Effector CD4-positive, alpha-beta T cell (primary cell): ENCODE measurements at places on chromosomes 12 and 14.

GRCh38 chr14:97924922-97925613, 1127.9 kb downstream of the VRK1 start:
- no peak for DNase-seq

DNA sequence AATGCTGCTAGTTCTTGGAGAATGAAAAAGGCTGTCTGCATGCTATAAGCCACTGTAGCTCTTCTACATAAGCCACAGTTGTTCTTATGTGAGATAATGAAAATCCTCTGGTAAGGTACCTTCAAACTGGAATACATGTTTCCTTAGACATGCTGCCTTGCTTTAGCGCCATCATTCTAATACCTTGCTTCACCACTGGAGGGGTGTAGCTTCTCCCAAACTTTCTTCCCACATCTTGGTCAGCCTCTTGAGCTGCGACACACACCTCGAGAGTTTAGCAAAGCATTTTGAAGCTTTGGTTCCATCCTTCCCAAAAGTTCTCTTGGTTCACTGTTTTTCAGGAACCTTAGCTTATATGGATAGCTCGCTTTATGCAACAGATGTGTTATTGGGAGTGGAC, 69.5 kb downstream of the NKX2-1 start:
- DNase-seq: no peak

- DNase-seq: no peak
Observed at GRCh38 chr12:78530100-78530765, 334.3 kb upstream of the SYT1 start.

DNA sequence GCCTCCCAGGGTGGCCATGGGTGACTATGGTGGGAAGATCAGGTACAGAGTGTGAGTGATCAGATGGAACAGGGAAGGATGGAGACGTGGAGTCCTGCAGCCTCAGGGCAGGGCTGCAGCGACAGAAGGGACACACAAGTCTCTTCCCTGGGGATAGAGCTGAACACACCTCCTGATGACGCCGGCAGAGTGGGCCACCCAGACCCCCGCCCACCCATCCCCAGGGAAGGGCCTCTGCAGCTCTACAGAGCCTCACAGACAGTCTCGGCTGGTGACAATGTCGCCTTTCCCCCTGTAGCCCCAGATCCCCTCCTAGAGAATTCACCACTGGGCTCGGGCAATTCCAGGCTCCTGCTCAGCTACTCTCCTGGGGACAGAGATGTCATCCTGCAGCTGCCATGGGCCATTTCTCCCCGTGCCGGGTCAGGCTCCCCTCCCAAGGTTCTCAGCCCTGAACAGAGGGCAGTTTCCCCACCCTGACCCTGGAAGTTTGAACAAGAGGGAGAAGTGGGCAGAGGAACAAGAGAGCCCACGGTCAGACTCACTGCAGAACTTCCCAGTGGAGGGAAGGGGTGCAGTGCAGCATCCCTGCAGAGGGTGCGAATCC, 115.7 kb downstream of the NCOR2 start:
- DNase-seq: no peak

DNA sequence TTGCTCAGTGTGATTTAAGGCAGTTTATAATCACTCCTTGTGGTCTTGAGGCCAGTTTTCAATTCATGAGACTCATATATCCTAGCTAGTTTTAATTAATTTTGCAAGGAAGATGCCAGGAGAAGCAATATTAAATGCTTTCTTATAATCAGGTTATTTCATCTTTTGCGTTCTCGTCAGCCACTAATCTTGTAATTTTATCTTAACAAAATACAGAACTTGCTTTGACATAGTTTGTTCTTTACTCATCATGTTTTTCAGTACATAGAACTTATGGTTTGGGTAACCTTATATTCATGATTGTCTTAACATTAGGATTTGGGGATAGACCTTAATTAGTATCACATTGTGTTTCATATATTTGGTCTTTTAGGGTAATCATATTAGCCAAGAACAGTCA, 76.0 kb downstream of the LIN52 start:
- no peak for DNase-seq

DNA sequence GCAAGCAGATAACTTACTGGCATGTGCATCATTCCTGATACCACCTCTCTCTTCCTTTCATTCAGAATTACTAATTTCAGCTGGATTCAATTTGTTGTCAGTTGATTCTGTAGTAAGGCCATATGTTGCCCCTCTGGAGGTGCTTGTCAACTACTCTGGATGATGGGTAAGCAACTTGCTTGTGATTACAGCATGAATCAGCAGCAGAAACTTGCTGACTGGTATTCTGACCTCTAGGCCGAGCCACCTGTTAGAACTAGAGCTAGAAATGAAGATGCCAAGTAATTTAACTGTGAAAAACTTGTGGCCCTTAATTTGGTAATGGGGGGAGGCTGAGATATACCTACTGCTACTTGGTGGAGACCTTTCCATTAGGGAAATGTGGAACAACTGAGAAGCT, 5.1 kb downstream of the RNF10 start:
- DNase-seq: no peak

GRCh38 chr14:69674546-69675244, 63.3 kb downstream of the SUSD6 start:
- DNase-seq: no peak

DNA sequence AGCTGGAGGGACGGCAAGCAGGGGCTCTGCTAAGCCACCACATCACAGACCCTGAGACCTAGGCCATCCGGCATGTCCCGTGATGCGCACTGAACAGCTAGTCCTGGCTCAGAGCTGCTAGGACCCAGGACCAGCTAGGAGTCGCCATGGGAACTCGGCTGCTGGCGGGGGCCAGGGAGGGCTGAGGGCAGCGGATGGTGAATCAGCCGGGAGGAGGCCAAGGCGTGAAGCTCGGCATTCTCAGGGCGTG, 5.1 kb downstream of the AHNAK2 start:
- DNase-seq: no peak

DNA sequence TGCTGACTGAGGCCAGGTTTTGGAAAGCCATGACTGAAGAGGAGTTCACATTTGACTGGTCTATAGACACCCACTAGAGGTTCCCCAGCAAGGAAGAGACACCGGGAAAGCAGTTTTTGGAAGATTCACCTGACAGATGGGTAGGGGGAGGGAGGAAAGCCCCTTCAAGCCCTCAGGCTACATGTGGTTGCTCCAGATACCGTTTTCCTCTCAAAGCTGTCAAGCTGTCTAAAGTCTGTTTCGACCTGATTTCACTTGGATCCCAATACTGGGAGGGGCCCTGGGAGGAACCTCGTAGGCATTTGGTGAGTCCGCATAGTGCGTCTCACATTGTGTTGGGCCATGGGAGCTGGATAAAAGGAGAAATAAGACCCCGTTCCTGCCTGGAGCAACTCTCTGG, 1.7 kb upstream of the LRP1 start:
- no peak for DNase-seq

GRCh38 chr12:124537525-124538193, 29.8 kb downstream of the NCOR2 start:
- no peak for DNase-seq

DNA sequence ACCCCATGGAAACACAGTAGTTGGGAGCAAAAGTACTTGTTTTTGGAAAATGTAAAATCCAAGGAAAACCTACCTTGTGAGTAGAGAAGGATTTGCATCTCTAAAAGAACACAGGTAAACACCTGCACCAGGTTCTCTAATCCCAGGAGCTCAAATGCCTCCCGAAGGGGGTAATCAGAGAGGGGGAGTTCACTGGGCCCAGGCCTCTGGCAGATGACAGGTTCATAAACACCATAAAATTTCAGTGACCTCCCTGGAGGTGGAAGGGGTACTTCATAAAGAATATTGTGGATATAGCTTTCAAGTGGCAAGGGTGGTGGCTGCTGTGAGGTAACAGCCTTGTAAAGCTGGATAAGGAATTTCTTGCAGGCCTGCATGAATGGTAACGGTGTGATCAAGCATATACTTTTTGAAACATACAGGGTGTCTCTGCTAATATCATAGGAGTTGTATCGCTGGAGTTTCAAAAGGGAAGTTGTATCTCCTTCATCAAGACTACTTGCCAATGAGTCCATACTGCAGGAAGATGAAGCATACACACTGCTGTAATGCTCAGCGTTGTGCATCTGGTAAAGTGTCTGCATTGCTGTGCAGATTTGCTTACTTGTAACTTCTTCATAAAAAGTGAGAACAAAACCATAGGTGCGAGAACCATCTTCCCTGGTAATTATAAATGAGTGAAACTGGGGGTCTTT, 111.3 kb downstream of the DENND5B start:
- no peak for DNase-seq

DNA sequence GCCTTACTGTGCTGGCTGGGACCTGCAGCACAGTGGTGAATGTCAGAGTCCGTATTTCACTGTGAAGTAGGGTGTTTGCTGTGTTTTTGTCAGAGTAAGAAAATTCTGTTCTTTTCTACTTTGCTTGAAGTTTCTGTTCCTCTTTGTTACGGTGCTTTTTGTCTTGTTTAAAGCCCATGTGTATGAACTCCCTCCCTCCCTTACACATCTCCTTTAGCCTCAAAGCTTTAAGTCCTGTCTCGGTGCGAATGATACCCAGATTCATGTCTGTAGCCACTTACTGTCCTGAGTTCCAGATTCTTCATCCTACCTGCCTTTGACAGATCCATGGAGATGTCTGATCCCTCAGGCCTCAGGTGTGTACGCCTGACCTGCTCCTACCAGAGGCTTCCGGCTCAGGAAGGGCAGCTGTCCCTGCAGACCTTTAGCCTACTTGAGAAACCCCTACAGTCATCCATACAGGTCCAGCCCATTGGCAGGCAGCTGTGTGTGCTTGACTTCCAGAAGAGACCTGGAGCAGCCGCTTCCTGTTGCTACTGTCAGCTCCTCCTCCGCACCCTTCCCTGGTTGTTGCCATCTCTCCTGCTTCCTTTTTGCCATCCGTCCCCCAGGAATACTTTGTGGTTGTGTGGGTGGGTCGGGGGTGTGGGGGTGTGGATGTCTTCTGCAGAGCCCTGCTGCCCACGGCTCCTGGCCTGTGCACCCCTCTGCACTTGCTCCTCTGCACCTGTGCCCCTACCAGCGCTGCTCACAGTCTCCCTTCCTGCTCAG, 72.9 kb downstream of the DDX51 start:
- DNase-seq: no peak

DNA sequence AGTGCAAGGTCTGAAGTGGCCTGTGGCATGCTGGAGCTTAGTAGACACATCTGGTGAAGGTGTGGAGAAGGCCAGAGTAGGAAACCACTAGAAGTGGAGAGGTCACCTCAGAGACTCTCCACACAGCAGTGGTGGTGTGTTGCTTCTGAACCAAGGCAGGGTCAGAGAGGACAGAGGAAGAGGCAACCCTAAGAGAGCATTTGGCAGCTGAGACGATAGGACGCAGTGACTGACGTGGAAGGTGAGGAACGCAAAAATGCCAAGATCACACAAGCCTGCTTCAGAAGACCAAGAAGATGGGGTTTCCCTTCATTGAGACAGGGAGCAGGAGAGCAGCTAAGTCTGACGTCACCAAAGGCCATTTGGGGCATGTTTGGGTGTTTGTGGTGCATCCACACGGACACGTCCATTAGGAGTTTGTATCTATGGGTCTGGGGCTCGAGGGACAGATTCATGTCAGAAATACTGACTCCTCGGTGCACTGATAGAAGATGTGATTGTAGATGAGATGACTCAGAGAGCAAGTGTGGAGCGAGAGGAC, 338.1 kb downstream of the CACNA1C start:
- DNase-seq: no peak

GRCh38 chr12:118034429-118035189, 18.1 kb downstream of the RFC5 start:
- DNase-seq: no peak

DNA sequence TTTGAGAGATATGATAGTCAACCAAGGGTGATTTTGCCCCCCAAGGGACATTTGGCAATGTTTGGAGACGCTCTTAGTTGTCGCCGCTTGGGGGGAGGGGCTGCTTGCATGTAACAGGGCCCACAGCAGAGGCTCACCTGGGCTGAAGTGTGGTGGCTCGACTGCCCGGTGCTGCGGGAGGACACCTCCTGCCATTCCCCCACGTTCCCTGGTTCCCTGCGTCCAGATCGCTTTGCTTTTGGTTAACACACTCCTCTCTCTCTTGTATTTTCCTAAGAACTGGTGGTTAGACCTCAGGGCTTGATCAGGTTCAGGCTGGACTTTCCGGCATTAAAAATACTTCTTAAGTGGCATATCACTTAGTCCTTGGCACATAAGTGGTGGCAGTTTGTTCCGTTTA, 18.9 kb downstream of the PPP2R5C start:
- no peak for DNase-seq

DNA sequence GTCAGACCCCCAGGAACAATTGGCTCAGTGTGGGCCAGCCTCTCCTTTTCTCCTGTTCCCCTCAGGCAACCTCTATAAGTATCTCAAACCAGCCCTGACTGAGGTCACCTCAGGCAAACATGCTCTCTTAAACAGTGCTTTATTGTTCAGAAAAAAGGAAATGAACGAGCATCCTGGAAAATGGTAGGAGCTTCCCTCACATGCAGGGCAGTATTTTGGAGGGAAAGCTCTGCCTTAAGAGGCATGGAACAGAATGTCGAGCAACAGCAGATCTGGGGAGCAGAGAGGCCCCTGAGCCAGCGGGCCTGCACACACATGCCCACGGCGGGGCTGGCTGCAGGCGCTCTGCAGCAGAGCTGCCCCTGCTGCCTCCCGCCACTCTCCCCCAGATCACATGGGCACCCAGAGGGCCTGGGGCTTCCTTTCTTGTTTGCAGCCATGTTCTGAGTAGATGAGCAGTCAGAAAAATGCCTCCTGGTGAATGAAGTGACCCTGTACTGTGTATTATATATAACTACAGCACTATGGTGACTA, 42.0 kb downstream of the MOK start:
- DNase-seq: no peak

GRCh38 chr12:102029141-102029540, 32.6 kb downstream of the WASHC3 start:
- no peak for DNase-seq

- DNase-seq: no peak
Observed at GRCh38 chr12:42932936-42933335, 343.4 kb upstream of the PRICKLE1 start.

DNA sequence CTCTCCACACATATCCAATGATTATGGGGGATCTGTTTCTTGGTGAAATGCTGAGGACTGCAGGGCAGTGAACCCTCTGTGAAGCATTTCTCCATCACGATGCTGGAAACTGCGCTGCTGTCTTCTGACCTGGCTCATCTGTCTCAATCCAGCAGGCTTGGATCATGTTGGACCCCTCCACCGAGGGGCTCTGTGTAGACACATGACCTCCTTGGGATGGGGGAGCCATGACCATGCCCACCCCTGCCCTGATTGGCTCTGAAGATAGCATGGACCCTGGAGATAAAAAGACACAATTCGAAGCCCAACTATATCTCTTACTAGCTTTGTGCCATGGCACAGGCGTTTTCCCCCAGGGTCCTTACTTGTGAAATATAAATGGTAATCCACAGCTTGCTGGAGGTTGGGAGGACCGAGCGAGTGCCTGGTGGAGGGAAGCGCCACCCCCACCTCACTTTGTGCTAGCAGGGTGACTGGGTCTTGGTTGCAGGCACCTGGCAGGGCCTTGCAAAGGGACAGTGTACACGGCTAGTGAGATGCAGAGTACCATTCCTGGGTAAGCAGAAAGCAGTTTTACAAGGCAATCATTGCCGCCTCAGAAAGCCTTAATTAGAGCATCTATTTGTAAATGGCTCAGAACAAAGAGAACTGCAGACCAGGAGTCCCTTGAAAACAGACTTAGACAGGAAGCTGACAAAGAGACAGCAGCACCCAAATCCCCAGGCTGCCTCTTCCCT, 2.4 kb upstream of the KRT83 start:
- DNase-seq: no peak
